ENCODE measurements at places on chromosomes 7 and 10.

DNA sequence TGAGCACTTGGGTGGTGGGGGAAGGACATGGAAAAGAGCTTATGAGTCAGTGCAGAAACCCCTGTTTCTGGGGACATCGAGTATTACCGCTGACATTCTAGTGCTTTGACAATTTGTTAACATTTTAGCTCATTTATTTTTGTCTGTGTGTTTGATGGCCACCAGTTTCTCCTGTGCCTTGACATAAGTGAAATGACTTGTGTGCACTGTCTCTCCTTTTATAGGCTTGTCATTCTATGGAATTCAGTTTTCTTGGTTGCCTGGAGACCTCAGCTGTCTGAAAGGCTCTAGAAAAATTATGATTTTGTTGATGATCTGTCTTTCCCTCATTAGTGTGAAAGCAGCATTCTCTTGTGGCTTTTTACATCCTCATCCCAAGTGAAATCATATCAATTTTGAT lies 190.0 kb upstream of the SMIM30 start:
- DNase-seq = no peak

DNA sequence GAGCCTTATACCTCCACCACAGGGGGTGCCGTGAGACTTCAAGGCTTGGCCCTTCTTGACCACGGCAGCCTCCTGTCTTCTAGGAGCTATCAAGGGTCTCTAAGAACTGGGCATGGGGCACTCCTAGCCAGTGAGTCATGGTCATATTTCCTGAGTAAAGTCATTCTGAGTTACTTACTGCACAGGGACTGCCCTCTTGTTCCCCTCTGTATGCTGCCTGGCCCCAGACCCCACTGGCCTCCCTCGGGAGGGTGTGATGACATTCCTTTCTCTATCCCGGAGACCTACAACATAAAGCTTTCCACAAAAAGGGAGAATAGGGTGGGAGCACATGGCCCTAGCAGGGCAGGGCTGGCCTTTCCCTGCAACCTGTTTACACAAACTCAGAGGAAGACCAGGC lies 21.4 kb downstream of the DPCD start:
- DNase-seq = no peak

- DNase-seq = no peak
These were observed 118.2 kb downstream of the PTPN20 start for GRCh38 chr10:47029181-47030009.

GRCh38 chr7:115631782-115632181 lies 398.8 kb downstream of the TFEC start:
- DNase-seq = no peak

- DNase-seq = no peak
These were observed at the start of gene GIGYF1 for GRCh38 chr7:100694098-100694745. TSS of gene GIGYF1 (minus strand) at chr7:100694250. CDS start at chr7:100688238, 6,012 bp downstream.

- DNase-seq = no peak
These were observed 1.8 kb downstream of the ZNF248 start for GRCh38 chr10:37855636-37856035.

DNA sequence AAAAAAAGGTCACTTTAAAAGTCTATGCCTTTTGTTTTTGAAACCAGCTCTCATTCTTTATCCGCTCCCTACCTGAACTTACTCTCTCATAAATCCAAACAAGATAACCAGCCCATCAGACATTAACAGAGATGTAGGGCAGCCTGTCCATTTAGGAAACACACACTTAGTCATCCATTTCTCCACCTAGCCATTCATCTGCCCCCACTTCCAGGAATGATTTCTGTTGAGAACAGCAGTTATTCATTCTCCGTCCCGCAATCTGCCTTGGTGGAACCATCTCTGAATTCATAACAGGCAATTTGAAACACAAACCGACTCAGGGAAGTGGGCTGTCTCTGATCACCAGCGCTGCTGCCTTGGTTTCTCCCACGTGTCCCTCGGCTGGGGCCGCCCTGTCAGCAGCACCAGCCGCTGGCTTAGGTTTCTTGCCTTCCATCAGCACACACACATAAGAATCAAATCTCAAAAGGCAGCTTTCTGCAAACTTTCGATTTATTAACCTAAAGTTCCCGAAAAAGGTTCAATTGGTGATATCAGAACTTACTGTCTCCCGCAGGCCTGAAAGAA lies 528.2 kb upstream of the NRP1 start:
- no peak for DNase-seq

- no peak for DNase-seq
These were observed 6.6 kb downstream of the YWHAG start for GRCh38 chr7:76352193-76352592.

DNA sequence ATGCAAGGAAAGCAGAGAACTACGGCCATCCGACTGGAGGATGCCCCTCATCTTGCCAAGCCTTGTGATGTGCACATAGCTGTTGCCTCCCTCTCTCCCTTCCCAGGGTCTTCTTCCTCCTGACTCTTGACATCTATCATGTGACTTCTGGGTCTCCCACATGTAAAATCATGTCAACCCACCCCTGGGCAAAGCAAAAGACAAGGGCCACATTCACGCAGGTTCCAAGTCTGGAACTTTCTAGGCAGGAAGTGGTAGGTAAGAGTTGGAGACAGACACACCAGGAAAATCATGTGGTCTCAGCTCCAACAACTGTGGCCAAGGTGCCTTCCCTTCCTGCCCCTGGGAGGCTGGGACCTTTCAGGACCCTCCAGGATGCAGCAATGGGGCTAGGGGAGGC lies 187.3 kb downstream of the CXCL12 start:
- DNase-seq = no peak

DNA sequence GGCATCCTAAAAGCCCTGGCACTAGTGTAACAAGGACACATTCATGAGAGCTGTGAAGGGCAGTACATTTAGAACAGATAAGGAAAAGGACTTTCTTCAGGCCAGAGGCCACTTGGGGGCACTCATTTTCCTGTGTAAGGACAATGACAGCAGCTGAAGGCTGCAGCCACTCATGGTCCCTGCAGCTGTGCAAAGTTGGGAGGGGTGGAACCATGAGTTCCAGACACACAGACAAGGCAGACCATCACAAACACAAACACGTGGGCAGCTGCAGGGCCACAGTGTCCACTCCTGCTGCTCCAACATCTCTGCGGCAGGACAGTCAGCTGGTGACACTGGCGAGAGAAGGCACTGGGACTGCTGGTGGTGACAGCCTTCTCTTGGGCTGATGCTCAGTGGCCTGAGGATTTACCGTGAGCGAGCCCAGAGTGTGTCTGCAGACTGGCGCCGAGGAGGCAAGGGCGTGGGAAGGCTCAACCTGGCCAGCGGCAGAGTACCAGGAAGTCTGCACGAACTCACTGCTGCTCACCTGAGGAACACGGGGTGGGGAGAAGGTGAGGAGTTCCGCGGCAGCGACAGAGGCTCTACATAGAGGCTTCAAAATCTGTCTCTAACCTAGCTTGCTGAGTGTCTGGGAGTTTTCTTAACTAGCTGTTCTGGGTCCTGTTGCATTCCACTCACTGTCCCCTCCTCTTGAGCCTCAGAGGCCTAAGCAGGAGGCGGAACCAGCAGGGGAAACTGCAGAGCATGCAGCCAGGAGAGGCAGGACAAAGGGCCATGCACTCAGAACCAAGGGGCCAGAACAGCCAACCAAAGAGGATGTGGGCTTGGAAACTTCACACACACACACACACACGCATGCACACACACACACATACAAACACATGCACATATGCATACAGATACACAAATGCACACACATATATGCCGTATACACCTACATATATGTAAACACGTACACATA lies 76.5 kb upstream of the DDC start:
- no peak for DNase-seq

DNA sequence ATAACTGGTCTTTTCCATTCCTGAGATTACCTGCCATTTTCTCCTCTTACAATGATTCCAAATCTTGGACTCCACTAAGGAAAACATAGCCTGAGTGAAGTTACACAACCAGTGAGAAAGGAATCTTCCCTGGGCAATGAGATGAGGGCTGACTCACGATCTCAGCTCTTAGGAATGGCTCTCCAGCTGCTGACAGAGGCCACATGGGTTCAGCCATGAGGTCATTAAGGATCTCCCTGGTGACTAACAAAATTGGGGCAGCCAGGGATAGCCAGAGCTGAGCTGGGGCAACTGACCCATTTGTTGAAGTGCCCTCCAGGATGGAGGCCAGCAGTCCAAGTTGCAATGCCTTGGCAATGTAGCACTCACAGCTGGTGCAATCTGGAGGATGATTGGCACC lies 78.7 kb upstream of the MKLN1 start:
- DNase-seq = no peak

- no peak for DNase-seq
These were observed 772.1 kb downstream of the CCSER2 start for GRCh38 chr10:85100495-85100894.

GRCh38 chr7:27155816-27156507 lies 513 bp downstream of the HOXA7 start:
- DNase-seq = no peak

- DNase-seq = no peak
These were observed 179.9 kb downstream of the MGMT start for GRCh38 chr10:129646973-129647372.

GRCh38 chr10:129099486-129099885 lies 367.6 kb upstream of the MGMT start:
- no peak for DNase-seq

Data from cerebellar nuclear complex (tissue), 1 donor.